Brain microvascular endothelial cell (primary cell): ENCODE measurements at places on chromosomes 12 and 14.

- DNase-seq: no peak
These were observed 8.4 kb upstream of the SALL2 start for GRCh38 chr14:21534576-21534975.

- no peak for DNase-seq
These were observed 79.9 kb downstream of the WASHC3 start for GRCh38 chr12:101981868-101982267.

GRCh38 chr12:19507823-19508222 is 68.5 kb downstream of the AEBP2 start:
- DNase-seq: no peak

GRCh38 chr12:106415134-106415533 is 57.6 kb downstream of the POLR3B start:
- peak; percentile 75 for DNase-seq

GRCh38 chr12:120993496-120993895 is 15.2 kb downstream of the HNF1A start:
- DNase-seq: no peak

- DNase-seq: no peak
These were observed 23.8 kb upstream of the GPR132 start for GRCh38 chr14:105088812-105089745.

- DNase-seq: peak; percentile 39
These were observed 34.8 kb downstream of the DLK1 start for GRCh38 chr14:100761481-100761880.

DNA sequence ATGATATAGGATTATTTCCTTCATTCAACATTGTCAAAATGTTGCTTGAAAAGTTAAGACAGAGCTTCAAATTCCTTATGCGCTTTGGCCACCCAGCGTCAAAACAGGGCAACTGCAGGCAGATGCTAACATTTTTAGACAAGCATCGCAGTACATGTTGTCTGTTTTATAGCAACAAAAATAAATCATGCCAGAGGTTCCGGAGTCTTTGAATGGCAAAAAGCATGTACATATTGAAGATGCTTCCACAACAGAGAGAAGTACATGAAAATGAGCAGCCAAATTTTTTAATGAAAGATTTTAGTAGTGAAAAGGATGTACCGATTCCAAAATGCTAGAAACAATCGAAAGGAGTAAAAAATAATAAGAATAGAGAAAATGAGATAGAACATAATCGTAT is 49.8 kb upstream of the USP15 start:
- DNase-seq: peak; percentile 61

GRCh38 chr12:5243014-5243413 is 188.9 kb upstream of the NTF3 start:
- no peak for DNase-seq

- no peak for DNase-seq
These were observed 23.6 kb downstream of the RFLNA start for GRCh38 chr12:124318278-124319020.

DNA sequence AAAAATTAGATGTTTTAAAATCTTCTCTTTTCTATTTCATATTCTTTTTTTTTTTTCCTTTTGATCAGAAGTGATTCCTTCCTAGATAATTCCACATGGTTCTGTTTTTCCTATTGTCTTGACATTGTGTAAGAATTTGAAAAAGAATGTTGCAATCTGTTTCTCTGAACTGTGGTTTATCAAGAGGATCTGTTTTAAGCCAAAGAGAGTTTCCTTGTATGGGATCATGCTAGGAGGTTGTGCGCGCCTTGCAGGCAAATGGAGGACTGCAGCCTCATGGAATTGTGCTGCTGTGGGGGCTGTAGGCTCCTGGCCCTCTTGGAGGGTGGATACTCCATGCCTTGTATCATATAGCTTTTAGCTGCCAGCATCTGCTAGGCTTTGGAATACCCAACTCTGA is 43.3 kb upstream of the MBIP start:
- DNase-seq: no peak

DNA sequence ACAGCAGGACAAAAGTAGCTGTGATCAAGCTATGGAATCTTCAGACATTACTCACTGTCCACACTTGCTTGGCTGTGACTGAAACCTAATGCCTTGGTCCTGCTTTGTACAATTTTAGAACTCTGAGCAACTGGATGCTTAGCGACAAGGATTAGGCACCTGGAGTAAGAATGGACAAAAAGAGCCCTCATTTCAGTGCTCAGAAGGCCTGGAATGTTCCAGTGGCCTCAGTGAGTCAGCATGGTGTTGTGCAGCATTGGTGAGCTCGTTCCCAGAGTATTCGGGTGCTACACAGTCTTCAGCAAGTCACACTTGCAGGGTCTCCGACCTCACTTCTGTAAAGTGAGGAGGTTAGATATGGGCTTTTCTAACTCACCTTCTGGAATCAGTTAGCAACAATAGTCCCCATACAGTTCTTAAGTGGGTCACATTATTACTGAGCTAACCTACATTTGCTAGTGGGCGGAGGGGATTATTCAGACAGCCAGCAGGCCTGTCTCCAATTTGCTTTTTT is 108.0 kb upstream of the MDM1 start:
- DNase-seq: peak; percentile 54

GRCh38 chr14:92176476-92176875 is 54.7 kb downstream of the CPSF2 start:
- no peak for DNase-seq

DNA sequence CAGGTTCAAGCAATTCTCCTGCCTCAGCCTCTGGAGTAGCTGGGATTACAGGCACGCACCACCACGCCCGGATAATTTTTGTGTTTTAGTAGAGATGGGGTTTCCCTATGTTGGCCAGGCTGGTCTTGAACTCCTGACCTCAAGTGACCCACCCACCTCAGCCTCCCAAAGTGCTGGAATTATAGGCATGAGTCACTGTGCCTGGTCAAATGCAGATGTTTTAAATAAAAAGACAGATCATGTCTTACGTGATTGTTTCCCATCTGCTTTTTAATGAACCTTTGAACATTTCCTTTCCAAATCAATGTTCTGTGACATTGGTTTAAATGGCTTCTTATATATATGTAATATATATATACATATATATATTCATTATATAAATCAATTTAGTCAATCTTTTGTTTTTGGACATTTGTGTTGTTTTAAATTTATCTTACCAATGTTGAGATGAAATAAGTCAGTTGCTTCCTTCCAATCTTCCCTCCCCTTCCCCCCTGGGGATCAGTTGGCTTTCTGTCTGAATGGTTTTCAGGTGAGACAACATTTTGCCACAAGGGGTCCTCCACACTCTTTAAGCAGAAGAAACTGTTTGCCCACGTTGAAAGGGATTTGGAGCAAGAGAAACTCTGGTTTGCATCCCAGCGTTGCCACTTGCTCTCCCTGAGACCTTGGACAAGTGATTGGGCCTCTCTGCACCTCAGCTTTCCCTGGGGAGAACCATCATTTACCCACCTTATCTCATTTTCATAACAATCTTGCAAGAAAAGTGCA is 47.6 kb upstream of the RBM19 start:
- DNase-seq: no peak

DNA sequence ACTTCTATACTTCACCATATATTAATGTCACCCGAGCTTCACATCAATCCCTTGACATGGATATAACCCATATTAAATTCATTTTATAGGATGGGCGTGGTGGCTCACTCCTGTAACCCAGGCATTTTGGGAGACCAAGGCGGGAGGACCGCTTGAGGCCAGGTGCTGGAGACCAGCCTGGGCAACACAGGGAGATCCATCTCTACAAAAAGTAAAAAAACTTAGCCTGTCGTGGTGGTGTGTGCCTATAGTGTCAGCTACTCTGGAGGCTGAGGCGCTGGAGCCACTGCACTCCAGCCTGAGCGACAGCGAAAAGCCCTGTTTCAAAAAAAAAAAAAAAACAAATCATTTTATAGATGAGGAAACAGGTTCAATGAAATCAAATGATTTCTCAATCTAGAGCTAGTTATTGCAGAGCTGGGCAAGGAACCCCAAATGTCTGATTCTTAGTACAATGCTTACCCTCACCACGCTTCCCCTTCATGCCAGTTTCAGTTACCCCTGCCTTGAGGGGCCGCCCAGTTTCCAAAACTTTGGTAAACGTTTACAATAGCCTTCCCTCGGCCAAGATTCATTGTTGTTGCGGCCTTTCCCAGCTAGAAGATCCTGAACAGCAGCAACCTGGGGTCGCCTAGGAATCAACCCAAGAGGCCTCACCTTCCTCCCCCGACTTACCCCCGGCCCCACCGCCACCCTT is 751 bp downstream of the PSMB5 start:
- no peak for DNase-seq

DNA sequence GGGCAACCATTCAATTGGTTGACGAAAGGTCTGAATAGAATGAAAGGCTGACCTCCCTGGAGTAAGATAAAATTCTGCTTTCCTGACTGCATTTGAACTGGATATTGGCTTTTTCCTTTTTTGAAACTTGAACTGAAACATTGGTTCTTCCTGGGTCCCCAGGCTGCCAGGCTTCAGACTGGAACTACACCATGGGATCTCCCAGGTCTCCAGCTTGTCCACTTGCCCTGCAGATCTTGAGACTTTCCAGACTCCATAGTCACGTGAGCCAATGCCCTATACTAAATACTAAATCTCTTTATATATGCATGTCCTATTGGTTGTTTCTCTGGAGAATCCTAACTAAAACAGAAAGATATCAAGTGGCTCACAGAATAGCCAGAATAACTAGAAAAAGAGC is 118.7 kb upstream of the KRR1 start:
- DNase-seq: no peak

DNA sequence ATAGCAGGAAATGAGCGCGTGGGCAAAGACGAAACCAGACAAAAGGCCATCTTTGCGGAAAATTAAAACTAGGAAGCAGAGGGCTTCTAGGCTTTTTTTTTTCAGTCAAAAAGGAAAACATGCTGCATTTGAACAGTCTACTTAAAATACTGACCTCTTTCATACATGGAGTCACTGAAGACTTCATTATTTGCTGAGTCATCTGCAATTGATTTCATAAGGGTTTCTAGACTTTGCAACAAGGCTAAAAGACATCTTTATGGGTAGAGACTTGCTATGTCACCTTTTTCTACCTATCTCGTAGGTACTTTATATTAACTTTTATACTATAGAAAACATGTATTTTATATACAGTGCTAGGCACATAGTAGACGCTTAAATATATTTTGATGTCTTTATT is 238.4 kb downstream of the TMEM132D start:
- no peak for DNase-seq

DNA sequence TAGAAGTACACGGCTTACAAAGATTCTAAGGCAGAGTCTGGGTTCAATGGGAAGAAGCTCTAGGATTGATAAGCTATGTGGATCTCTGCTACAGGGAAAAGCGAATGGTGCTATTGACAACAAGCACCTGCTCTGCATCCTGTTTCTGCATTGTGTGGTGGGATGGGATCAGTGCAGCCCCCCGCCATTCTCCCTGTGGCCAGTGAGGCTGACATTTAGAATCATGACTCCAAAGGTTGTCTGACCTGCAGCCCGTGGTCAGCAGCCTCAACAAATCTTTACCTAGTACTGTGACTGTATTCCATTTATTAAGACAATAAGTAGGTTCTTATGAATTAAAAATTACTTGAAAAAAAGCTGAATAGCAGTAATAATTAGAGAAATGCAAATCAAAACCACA is 1477.0 kb upstream of the TMEM132C start:
- DNase-seq: no peak

- no peak for DNase-seq
These were observed 2.2 kb upstream of the PTGDR start for GRCh38 chr14:52265253-52265652.

- DNase-seq: peak; percentile 89
These were observed 22.7 kb downstream of the CLIP1 start for GRCh38 chr12:122399592-122400373.

DNA sequence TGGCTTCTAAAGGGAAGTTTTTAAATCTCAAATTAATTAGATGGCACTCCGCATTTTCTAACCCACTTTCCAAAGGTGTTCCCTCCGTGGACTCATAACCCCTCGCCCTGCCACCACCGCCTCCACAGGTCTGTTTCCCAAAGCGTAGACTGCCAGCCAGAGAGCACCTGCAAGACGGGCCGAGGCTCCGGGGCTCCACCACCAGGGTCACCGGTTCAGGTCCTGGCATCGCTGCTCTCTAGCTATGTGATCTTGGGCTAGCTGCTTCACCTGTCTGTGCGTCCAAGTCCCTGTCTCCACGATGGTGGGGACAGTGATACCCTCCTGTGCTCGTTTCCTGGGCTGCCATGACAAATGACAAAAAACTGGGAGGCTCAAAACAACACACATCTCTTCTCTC is 11.5 kb downstream of the RIMBP2 start:
- DNase-seq: no peak

DNA sequence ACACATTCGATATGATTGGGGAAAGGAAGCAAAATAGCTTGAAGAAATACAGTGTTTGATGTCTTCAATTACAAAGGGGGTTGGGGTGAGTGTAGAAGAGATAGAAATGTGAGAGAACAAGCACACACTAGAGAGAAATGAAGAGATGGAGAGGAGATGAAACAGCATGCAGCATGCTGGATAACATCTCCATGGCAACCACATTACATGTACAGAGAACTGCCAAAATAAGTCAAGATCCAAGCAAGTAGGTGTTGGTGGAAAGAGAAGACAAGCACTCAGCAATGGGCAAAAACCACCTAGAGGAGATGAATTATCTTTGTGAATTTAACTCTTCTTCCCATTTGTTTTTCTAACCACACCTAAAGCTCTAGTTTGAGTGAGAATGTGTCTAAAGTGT is 289.8 kb downstream of the GRIN2B start:
- DNase-seq: no peak

DNA sequence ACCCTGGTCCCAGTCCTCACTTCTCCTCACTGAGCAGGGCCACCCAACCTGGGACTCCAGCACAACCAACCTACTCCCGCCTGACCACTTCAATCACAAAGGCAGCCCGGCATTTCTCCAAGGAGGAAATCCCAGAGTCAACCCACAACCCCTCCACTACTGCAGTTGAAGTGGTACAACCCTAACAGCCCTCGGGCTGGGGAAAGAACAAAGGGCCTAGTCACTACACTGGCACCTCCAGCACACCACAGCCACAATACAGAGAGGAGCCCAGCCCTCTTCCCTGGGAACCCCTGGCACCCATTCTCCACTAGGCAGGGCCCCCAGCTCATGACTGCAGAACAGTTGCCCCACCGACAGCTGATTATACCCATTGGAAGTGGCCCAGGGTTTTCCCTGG is 13.7 kb upstream of the OR5AU1 start:
- DNase-seq: no peak

DNA sequence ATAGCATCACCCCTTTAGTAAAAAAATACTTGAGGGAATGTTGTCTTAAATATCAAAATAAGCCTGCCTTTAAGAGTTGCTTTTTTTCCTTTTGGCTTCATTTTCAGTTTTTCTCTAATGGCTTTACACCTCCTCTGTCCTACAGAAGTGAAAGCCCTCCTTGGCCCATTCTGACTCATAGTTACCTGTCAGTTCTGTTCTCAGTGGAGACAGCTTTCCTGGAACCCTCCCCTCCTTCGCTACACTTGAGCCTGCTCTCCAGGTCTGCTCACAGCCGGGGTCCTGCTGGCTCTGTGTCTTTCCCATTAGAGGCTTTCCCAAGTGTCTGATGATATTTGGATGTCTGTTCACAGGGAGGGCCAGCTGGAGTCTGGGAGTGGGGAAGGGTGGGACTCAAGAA is 84.0 kb downstream of the PELI2 start:
- DNase-seq: no peak

GRCh38 chr12:75634244-75635222 is 123.1 kb upstream of the KRR1 start:
- DNase-seq: no peak

GRCh38 chr12:40207551-40207950 is 17.2 kb upstream of the LRRK2 start:
- DNase-seq: no peak
